ENCODE measurements at places on chromosomes 16 and 17.
A peak's percentile ranks its signal among the peaks of the same experiment; 100 is the strongest.

- DNase-seq: no peak
These were observed 7.1 kb downstream of the BCAR1 start for GRCh38 chr16:75244225-75244809.

DNA sequence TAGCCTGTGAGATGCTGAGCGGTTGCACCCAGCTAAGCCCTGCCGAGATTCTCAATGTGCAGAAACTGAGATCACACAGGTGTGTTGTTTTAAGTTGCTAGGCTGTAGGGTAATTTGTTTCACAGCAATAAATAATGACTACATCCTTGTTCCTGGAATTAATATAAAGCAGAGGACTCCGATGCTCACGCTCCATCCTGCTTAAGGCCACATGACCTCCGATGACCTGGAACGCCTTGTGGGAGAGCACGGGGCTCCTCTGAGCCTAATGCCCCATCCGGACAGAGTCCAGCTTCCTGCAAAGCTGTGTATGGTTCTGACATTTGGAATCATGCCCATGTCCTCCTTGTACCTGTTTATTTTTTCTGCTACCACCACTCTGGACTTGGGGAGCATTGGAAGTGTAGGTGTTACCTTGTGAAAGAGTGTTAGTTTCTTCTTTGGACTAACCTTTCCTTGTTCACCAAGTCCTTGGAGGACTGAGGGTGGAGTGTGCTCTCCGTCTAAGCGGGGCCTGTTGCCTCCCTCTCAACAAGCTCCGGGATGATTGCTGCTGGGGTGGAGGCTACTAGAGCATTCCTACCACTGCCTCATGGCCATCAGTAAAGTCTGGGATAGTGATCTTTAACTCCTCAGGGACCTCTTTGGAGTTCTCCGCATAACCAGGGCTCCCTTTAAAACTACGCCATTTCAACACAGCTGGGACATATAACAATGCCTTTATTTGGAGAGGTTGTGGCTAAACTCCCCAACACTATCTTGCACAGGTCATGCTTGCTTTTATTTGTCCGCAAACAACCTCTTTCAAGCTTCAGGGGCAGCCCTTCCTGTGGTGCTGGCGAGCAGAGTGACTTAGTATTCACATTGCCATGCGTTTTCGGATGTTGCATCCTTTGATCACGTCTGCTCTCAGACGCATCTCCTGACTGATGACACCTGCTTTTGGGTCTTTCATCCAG is 125.4 kb downstream of the IRX3 start:
- DNase-seq: no peak

DNA sequence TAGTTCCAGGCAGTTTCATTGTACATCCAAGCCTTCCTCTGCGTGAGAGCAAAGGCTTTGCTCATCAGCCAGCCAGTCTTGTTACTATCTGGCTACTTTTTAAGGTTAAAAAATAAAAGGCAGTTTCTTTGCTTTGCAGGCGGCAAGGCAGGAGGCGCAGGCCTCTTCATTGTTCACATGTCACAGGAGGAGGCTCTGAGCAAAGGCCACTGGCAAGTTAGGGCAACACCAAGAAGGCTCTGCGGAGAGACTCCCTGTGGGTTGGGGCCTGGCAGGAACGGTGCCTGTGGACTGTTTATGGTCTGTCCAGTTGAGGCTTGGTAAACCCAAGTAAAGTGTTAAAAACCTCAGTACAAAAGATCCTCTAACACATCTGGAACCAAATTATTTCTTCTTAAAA is 3.9 kb upstream of the NT5C start:
- DNase-seq: no peak

GRCh38 chr16:85306071-85306792 is 194.0 kb upstream of the CIBAR2 start:
- DNase-seq: no peak

GRCh38 chr17:64055183-64056142 is 35.0 kb upstream of the ICAM2 start:
- no peak for DNase-seq

- no peak for DNase-seq
These were observed 346.5 kb downstream of the C16orf95 start for GRCh38 chr16:86970726-86971125.

- no peak for DNase-seq
These were observed 151.8 kb downstream of the PITPNC1 start for GRCh38 chr17:67528751-67529436.

DNA sequence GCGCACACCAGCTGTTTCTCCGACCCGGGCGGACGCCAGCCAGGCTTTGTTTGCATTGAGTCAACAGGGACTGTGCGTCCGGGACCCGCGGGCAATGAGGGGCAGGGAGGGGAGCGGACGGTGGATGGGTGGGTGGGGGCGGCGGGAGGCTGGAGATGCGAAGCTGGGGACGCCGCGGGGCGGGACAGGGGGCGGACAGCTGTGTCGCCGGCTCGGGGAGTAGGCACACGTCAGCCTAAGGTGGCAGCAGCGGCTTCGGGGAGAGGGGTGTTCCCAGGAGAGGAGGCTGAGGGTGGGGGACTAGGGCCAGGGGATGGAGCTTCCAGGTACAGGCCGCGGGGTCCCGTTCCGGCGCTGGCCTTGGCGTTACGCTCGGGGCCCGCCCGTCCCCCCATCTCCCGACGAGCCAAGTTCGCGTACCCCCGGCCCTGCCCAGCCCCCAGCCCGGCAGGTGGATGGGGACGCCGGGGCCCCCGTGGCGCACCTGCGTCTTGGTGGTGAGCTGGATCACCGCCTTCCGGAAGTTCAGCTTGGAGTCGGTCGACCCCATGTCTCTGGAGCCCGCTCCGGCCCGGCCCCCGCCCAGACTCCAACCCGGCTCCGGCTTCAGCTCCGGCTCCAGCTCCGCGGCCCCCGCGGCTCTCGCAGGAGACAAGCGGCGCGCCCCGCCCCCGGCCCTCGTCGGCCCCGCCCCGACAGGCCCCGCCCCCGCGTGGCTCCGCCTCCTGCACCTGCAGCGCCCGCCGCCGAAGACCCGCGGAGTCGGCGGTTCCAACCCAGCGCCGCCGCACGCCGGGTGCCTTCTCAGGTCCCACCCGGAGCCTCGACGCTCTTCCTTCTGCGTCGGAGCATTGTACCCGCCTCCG is at the start of gene HID1:
Gene HID1, minus strand, starts transcription at position 653 of the 866 bp plus-strand sequence. Its CDS starts 103 bp downstream, at position 550.
- DNase-seq: no peak

DNA sequence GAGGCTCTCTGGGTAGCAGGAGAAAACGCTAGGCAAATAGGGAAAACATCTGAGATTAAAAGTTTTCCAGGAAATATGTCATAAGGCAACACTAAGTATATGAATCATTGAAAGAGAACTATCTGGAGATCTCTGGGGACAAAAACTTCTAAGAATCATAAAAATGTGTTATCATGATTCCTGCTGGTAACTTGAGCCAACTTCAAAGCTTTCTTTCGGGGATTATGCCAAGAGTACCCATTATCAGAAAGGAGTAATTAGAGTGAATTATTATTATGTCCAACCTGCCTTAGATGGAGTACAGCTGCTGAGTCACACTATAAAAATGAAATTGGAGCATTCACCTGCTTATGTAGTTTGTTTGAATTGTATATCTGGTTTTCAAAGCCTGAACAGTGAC is 488.5 kb upstream of the SOX9 start:
- DNase-seq: no peak

- DNase-seq: no peak
These were observed 17.6 kb downstream of the C16orf74 start for GRCh38 chr16:85733155-85733838.

DNA sequence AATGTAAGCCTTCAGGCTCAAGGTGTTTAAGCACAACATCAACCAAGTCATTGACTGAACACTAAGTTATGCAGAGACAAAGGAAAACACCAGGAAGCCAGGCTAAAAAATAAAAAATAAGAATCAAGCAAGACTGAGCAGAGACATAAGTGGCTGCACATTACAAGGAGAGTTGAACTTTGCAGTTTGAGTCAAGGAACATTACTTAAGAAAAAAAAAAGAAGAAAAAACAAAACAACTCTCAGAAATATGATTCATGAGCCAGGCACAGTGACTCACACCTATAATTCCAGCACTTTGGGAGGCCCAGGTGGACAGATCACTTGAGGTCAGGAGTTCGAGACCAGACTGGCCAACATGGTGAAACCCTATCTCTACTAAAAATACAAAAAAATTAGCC is 168.1 kb downstream of the C16orf95 start:
- no peak for DNase-seq

DNA sequence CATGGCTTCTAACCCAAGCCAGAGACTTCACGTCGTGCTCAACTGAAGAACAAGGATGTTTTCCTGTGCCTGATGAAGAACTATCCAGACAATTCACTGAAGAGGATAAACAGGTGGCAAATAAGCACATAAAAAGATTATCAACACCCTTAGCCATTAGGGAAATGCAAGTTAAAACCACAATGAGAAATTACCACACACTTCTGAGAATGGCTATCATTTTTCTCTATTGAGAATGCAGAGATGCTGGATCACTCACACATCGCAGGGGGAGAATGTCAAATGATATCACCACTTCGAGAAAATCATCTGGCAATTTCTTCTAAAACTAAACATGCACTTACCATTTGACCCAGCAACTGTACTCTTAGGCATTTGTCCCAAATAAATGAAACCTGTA is 162.8 kb downstream of the IRX3 start:
- DNase-seq: no peak

- no peak for DNase-seq
These were observed 55.0 kb upstream of the MRC2 start for GRCh38 chr17:62572488-62572887.

- DNase-seq: no peak
These were observed 222.7 kb upstream of the CIBAR2 start for GRCh38 chr16:85334718-85335583.

GRCh38 chr17:42212382-42212781 is 18.1 kb upstream of the GHDC start:
- DNase-seq: no peak

GRCh38 chr17:5078106-5079028 is at the start of gene ZFP3:
Gene ZFP3, plus strand, starts transcription at chr17:5078467. Its CDS starts 13,038 bp downstream, at chr17:5091505.
- DNase-seq: no peak

DNA sequence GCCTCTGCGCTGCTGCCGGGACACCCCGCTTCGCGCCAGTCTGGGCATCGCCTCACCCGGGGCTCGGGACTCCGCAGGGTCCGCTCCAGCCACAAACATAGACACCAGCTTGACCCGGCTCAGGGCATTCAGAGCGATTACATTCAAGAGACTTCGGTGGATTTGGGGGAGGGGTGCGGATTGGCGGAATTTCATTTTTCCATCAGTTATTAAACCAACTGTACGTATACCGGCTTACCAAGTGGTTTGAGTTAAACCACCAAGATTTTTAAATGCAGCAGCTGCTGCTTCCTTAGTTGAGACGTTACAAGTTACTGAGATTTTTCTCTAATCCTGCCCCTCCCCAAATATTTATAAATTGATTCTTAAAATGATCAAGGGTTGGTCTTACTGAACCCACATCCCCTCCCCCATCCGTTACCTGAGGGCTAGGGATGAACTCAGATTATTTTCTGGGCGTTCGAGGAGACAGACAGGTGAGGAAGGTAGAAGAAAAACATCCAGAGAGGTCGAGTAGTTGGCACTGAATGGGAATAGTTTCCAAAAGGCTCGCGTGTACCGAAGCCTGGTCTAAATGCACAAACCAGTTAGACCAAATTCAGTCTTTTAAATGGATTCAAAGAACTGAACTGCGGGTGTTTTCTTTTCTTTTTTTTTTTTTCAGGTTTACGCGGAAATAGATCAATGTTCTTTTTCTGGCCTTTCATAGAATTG is 1.5 kb downstream of the CRHR1 start:
- no peak for DNase-seq

- no peak for DNase-seq
These were observed 2.3 kb downstream of the VTN start for GRCh38 chr17:28367641-28368305.

DNA sequence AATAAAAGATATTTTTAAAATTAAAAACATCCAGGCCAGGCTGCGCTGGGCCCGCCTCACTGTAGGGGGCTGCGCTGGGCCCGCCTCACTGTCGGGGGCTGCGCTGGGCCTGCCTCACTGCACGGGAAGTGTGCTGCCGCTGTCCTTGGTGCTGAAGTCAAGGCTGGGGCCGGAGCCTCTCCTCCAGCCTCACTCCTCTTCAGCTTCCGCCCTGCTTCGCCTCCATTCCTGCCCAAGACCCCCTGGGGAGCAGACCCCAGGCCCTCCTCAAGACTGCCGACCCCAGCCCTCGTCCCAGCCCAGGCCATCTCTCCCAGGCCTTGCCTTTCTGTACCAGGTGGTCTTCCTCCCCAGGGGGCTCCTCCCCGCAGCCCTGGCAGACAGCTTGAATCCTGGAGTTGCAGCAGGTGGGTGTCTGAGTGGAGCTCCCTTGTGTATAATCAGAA is 26.2 kb downstream of the ENDOV start:
- DNase-seq: peak; percentile 50

- DNase-seq: no peak
These were observed 387.5 kb downstream of the UTP18 start for GRCh38 chr17:51647826-51648225.

- DNase-seq: no peak
These were observed 312.2 kb upstream of the GOT2 start for GRCh38 chr16:59046335-59046734.

GRCh38 chr16:81421536-81421935 is 23.1 kb upstream of the CMIP start:
- no peak for DNase-seq

DNA sequence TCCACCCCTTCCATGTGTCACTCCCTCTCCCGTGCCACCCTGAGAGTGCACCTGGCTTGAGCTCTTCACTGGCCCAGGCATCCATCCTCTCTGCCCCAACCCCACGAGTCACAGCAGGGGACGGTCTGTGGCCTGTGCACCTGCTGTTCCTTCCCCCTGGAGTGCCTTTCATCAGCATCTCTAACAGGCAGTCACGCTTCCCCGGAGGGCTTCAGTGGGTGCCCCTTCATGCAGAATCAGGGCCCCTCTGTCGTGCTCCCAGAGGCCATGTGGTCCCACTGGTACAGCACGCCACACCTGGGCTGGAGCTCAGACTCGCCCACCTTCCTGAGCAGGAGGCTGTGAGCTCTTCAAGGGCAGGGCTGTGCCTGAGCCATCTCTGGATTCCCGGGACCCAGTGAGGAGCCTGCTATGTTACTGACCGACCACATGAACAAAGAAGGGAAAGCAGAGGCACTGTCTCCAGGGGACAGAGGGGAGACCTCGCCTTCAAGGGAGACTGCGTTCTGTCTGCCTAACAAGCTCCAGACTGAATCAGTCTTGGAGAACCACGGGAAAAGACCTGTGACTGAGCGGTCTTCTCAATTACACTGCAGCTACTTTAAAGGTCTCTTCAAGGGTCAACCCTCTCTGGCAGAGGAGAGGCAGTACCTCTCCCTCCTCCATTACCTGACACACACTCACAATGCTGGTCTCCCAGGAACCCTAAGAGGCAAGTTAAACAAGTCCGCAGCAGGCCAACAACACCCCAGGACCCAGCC is 78.8 kb upstream of the DOC2B start:
- no peak for DNase-seq

- no peak for DNase-seq
These were observed 7.1 kb upstream of the CPSF4L start for GRCh38 chr17:73268582-73269328.
